ENCODE measurements at places on chromosomes 2 and 18. TPM values are rescaled to one million over a fixed set of nuclear protein-coding genes. Genes with fewer than 3 reads are reported as not detected.

- no peak for DNase-seq
These were observed 7.6 kb downstream of the HIBCH start for GRCh38 chr2:190311893-190312634.

DNA sequence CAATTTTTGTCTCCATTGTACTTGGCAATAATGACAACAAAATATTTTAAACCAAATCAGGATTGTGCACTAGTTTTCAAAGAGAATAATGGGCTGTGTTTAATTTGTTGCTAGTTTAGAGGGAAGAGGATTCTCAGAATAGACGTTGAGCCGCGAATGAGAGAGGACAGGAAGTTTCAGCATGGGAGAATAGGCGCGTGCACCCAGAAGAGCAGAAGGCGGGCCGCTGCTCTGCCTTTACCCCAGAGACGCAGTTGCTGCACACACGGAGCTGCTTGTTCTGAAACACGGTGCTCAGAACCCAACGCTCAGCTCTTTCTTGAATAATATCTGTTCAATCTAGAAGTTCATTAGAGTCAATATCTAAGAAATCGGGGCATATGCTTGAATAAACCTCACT is 223.4 kb downstream of the MYT1L start:
- DNase-seq: no peak

The C2orf72 gene
- polyA plus RNA-seq: 0.23 TPM

DNA sequence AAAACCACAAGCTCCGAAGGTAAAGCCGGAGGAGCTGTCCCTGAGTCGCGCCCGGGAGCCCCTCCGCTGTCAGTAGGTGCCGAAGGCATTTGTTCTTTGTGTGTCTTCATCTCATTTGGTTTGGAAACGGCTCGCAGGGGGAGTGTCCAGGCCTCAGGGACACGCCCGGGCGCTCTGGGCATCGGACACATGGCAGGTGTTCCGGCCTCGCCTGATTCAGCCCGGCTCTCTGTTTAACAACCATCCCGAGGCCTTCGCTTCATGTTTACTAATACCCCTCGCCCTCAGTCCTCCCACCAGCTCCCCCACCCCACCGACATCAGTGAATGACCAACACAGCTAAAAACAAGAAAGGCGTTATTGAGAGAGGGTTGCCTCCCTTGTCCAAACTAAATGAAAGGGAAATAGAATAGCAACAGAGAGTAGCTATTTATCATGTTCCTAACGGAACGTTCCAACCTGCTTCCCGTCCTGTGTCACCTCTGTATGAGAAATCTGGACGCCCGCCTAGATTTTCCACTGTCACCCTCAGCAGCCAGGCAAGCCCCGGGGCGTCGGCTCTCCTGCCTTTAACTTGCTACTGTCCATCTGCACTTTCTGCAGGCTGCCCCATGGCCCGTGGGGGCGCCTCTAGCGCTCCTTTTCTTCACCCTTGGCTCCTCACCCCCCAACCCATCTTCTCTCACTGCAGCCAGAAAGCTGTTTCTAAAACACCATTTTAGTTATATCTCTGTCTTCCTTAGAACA is 73.9 kb downstream of the MYCN start:
- DNase-seq: no peak

GRCh38 chr2:135563793-135564192 is 32.5 kb downstream of the R3HDM1 start:
- DNase-seq: no peak

The RALBP1 gene
- 39.5 TPM for polyA plus RNA-seq

DNA sequence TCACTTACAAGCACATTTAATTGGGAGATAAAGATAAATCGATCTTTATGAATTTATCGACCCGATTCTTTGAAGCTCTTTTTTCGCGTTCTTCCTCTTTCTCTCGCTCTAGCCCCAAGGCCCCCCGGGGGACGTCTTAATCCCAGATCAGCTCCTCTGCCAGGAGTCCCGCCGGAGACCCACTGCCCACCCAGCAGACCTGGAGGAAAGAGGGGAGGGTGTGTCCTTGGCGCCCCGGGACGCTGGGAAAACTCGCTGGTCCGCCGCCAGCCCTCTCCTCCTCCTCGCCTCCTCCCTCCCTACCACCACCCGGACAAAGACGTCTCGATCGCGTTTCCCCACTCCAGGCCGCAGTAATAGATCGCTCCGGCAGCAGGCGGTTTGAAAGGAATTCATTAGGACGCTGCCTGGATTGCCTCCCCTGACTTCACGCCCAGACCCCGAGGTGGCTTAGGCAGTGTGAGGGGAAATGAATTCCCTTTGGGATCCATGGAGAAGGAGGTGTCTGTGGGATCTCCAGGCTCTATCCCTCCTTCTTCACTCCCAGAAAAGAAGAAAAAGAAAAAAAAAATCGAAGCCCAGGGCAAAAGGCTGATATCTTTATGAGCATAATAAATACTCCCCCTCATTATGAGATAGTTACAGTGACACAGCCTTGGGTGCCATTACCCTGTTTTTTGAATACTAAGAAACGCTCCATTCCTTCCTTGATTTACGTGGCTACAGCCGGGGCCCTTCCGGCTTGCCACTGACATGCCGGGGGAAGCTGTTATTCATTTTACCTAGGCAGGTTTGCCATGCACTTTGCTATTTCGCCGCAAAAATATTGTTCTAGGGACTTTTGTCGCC is 1.8 kb upstream of the GBX2 start:
- no peak for DNase-seq

GRCh38 chr2:12935796-12936195 is 219.1 kb downstream of the TRIB2 start:
- no peak for DNase-seq

GRCh38 chr2:151098841-151099240 is 162.8 kb downstream of the RBM43 start:
- DNase-seq: no peak

- DNase-seq: no peak
These were observed 41.8 kb downstream of the TGFBRAP1 start for GRCh38 chr2:105287692-105288091.

The SPP2 gene
- not detected for polyA plus RNA-seq

GRCh38 chr18:2636126-2636631 is 19.3 kb upstream of the SMCHD1 start:
- DNase-seq: no peak

GRCh38 chr2:219916726-219917440 is 289.5 kb downstream of the SLC4A3 start:
- no peak for DNase-seq

The C2orf81 gene
- 2.2 TPM for polyA plus RNA-seq

The TRIM54 gene
- 105 TPM for polyA plus RNA-seq

- no peak for DNase-seq
These were observed 149.0 kb downstream of the DSEL start for GRCh38 chr18:67367540-67367939.

The AKAIN1 gene
- polyA plus RNA-seq: not detected

DNA sequence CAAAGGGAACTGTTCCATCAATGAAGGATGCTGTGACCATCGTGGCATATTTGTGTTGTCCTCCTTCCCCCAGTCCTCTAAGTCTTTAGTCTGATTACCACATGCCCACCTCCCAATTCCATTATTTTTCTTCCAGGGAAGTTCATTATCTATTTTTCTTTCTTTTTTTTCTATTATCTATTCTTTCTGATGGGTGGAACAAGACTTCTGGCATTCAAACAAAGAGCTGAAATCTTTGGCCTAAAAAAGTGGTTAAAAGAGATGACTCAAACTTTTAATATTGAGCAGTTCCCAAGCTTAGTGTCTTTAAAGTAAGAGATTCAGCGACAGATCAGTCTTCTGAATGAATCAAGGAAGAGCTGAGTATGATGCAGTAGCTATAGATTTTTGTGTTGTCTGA is 66.6 kb downstream of the DIS3L2 start:
- DNase-seq: no peak

The PLGLB1 gene
- polyA plus RNA-seq: 6.6 TPM

GRCh38 chr2:158013891-158014290 is 87.8 kb upstream of the UPP2 start:
- DNase-seq: no peak

DNA sequence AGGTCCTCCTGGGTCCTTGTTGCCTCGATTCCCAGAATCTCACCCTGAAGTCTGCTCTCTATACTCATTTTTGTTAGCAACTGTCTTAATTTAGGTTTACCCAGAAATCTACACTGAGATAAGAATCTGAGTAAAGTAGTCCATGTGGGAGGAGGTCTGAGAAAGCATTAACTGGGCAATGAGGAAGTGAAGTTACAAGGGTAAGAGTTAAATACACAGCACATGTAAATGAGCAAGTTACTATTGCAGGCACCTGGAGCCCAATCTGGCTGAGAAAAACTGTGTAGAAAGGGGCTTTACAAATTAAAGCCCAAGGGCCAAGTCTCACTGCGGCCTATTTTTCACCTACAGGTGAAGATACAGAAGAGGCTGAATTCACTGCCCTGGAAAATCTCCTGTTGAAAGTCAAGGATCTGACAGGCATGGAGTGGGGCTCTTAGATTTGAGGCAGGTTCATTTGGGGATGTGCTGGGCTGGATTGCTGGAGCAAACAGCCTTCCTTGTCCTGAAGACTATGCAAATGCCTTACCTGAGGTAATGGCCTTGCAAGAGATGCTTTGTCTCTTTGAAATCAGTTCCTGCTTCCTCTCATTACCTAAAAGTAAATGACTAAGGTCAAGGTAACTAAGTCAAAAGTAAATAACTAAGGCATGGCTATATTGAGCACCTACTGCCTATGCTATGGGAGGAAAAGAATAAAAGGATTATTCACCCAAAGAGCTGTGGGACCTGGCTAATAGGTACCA is 84.4 kb upstream of the DYNAP start:
- no peak for DNase-seq

DNA sequence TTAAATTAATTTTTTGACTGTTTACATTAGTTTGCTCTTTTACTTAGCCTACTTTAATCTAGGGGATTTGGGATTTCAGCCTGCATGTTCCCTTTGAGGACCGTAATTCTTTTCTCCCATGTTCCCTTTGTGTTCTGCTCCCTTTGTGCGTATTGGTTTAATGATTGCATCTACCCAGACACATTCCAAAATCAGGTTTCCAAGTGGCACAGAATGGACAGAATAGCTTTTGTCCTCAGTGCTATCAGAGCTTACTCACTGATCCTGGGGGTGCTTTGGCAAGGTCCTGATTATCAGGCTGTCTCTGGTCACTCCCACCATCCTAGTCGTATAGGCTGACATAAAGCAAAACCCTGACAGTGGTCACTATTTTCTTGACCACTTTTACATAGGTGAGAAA is 867.5 kb downstream of the TSN start:
- no peak for DNase-seq

The MYO7B gene
- polyA plus RNA-seq: 1.1 TPM

DNA sequence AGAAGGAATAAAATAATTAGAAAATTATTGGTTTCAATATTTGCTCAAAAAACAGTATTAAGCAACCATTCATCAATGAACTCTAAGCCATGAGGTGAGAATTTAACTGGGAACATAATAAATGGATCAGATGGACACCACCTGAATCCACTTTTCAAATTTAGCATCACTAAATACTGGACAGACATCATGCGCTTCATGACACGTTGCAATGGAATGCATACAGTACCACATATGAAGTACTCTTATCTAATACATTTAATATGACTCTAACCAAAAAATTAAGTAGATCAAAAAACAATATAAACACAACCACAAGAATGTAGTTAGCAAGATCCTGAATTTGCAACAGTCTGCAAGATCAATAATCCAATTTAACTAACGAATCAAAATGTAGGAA is 76.6 kb downstream of the COBLL1 start:
- no peak for DNase-seq

The FABP1 gene
- polyA plus RNA-seq: 0.48 TPM
